AG04450 (cell line): ENCODE measurements at places on chromosomes 6 and 20.
A peak's percentile ranks its signal among the peaks of the same experiment; 100 is the strongest.

GRCh38 chr6:23414051-23414445 lies 712.0 kb upstream of the NRSN1 start:
- peak; percentile 74 for DNase-seq

DNA sequence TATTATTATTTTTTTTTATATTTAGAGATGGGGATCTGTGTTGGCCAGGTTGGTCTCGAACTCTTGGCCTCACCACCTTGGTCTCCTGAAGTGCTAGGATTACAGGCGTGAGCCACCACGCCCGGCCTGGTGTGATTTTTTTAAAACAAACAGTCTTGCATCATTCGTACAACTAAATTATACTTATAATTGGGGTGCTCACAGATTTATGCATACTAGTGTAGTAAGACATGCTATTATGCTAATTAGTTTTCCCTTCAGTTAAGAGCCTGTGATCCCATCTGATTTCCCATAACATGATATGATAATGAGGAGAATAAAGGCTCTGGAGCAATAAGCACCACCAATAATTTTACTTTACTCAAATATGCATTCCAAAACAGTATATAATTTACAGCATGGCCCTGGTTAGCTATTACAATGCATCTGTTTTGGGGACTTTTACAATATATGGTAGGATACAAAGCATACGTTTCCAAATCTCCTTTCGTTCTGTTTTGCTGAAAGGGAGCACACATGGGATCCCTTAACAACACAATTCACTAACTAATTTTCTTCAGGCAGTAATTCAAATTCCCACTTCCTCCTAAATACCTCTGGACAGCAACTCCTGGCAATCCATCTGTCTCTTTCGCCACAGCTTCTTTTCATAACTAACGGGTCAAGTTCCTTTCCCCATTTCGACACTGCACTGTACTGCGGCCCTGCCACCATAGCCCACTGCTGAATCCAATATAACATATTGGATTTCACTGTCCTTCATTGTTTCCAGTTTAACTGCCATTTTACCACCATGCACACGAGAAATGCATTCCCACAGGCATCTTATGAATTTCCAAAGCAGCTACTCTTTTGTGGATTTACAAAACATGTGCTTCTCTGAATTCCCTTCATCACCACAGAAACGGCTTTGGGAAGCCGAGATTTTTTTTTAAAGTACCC lies 1.7 kb downstream of the NUDT3 start:
- no peak for DNase-seq

DNA sequence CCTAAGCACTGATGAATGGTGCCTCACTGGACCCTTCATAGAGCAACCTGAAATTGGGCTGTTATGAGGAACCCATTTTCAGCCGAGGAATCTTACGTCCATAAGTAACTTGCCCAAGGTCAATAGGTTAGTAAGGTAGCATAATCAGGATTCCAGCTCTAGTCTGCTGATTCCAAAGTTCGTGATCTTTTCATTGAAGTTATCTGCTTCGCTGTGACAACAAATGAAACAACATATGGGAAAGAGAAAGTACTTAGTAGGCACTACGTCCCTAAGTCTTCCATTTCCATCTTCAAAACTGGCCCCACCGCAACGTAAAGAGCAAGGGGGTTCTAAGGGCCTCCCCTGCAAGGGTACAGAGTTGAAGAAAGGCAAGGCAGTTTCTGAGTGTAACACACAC lies 49.5 kb downstream of the MYLIP start:
- no peak for DNase-seq

GRCh38 chr20:59606566-59606965 lies 2.2 kb downstream of the PHACTR3 start:
- no peak for DNase-seq

GRCh38 chr6:166206066-166206465 lies 38.4 kb upstream of the TBXT start:
- no peak for DNase-seq

GRCh38 chr20:49969234-49969633 lies 13.5 kb upstream of the SNAI1 start:
- no peak for DNase-seq

DNA sequence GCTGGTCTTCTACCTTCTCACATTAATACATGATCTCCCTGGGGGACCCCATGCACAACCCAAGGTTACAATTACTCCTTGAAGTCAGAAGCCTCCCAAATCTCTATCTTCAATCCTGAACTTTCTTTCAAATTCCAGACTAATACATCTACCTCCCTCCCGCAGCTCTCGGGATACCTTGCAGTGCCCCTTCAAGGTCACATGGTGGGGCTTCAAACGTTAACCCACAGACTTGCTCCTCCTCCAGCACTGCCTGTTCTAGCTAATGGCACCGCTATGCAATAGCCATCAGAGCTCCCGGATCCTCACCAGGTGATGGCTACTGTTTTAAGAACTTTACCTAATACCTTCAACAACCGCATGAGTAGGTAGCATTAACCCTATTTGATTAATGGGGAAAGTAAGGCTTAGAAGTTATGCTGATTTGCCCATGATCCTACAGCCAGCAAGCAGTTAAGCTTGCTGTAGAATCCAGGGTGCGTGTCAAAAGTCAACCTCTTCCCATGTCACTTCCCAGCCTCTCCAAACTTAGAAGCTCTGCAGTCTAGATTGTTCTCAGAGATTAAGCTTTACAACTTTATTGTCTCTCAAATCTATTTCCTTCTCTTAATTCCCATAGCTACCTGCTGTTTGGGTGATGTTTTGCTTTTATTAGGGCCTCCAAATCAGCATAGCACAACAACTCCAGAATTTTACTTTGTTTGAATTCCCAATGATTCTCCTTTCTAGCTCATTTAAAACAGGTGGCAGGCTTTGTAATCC lies 44.7 kb downstream of the PLAGL1 start:
- DNase-seq = no peak

DNA sequence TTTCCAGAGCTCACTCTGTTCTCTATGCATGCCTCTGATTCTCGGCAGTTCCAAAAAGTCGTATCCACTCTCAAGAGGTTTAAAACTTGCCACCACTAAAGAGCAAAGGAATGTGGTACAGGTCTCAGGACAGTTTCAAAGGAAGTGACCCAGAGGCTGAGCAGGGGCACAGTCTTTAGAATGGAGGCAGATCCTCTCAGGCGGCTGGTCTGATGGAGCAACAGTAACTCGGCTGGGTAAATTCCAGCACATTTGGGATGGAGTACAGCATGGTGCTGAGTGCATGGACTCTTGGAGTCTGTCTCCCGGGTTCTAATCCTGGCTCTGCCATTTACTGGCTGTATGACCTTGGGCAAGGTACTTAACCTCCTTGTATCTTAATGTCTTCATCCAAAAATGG lies 88.1 kb upstream of the BACH2 start:
- no peak for DNase-seq

GRCh38 chr6:36959555-36960250 lies 5.2 kb downstream of the PI16 start:
- no peak for DNase-seq

- DNase-seq = peak; percentile 92
Measured at GRCh38 chr6:149026530-149026942, 279.7 kb downstream of the UST start.

DNA sequence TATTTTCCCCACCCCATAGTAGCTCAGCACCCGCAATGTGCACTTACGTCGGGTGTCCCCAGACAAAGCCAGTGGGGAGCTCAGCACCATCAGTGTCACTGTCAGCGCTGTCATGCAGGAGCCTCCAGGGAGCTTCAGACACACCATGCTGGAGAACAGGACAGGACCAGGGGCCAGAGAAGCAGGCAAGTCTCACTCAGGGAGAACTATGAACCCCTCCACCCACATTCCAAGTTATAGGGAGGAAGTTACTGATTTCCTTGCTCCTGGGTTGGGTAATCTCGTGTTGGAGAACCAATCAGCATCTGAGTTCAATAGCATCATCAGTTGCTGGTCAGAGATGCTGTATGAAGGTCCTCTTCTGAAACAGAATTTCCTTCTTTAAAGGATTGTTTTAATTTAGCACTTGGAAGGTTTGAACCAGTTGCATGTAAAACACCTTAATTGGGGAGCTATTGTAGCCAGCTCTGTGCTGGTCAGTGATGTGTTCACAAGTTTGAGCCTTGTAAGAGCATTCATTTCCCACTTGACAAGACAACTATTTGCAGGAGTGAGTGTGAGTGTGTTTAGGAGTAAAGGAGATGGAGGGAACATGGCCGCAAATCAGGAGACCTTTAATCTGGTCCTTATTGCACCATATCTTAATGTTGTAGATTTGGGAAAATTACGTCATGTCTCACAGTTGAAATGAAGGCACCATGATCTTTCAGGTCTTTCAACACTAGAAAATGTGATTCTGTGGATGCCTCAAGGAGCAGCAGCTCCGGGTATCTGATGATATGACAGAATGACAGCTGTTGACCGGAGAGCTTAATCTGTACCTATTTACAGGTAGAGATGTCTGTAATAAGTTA lies at the start of gene HLA-DRB1:
Gene HLA-DRB1, minus strand, starts transcription at position 253 of the 854 bp plus-strand sequence. Its CDS starts 106 bp downstream, at position 147.
- DNase-seq = no peak

GRCh38 chr6:147268254-147268653 lies 64.0 kb downstream of the STXBP5 start:
- DNase-seq = no peak

GRCh38 chr6:118652051-118652615 lies 742 bp upstream of the CEP85L start:
- no peak for DNase-seq

DNA sequence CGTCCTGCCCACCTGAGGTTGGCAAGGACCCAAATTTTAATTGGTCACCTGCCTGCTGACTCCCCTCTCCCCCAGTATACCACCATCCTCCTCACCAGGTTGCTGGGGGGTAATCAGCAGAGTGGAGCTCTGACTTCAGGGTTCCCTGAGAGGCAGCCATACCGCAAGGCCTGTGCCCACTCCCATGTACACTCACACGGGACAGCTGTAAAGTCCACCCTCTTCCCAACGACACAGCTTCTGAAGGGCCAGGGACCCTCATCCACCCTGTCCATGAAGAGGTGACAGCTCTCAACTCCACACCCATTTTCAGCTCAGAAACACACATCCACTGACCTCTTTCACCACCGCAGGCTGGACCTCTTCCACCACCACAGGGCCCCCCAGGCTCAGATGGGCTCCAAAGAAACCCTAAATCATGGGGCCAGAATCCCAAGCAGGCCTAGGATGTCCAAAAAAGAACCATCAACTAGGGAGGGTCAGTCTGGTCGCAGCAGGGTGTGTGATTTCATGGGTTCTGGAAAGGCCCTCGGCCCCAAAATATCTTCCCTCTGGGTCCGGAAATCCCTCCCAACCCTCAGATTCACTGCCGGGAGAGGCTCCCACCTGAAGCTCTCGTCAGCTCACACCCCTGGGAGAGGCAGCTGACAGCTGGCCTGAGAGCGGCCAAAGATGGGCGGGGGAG lies 30.0 kb downstream of the TFEB start:
- no peak for DNase-seq

DNA sequence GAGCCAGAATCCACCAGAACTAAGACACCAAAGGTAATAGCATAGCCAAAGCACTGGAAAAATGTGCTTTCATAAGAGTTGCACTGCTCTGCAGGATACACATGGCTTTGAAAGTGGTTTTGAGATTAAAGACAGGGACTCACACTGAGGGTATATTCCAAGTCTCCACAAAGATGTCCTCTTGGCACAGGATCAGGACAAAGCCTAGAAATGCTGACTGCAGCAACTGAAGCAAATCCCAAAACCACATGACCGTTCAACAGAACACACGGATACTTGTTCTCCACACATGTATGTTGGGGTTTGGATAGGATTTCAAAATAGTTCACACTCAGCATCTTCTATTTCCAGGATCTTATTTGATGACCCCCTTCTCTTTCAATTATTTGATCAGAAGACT lies 364.3 kb upstream of the HSF2 start:
- DNase-seq = no peak
